ENCODE measurements at places on chromosomes 5 and 9.

DNA sequence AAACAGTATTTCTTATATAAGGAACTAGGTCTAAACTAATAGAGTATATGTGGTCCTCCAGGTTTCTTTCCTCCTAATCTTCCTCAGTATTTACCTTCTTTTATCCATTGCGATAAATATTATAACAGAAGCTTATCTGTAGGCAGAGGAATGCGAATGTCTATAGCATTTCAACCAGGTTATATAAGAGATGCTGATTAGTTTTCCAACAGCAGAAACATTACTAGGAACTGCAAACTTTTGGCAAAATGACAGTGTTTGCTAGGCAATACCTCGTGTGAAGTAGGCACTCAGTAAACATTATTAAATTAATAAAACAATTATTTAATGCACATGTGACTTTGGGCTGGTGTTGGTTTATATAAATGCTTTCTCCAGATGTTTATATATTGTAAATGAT is 206.5 kb downstream of the GABRB2 start:
- no peak for DNase-seq

- peak; percentile 42 for DNase-seq
Measured at GRCh38 chr9:78103971-78104433, 72.4 kb upstream of the GNAQ start.

DNA sequence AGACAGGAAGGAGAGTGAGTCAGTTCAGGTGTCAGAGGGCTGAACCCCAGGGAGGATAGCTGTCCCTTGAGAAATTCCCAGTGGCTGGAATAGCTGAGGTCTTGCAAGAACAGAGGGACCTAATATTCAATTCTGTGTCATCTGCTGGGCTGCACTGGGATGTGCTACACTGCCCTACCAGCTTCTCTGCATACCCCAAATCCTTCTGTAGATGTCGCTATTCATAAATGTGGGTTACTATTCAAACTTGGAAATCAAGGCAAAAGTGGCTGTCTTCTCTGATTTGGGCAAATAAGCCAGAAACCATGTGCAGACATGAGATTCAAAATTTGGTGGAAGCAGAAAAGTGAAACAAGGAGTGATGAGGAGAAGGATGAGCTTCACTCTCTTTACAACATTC is 16.3 kb downstream of the TNFSF8 start:
- DNase-seq, result no peak

DNA sequence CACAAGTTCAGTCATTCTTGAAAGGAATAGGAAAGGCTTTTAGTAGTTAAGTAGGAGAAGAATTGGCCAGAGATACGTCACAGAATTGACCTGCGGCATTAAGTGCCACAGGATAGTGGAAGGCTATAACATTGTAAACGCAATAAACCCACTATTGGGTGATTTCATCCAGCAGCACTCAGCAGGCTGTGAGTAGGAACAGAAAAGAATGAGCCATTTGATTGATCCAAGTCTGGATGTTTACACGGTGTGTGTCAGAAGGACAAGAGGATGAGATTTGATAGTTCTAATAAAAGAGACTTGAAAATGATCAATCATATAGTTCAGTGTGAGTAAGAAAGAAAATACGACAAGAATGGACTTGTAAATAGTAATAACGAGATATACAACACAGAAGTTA is 110.0 kb upstream of the MTAP start:
- no peak for DNase-seq

GRCh38 chr9:114505187-114506081 is at the start of gene WHRN:
Gene WHRN (minus strand): TSS chr9:114505473. CDS start chr9:114504801, 672 bp downstream.
- peak; percentile 95 for DNase-seq

Measured in B cell (primary cell).